Stimulated activated CD8-positive, alpha-beta memory T cell treated with anti-CD3 and anti-CD28 coated beads, Interleukin-2, amount 100 ng/mL, for 1 hour (primary cell): ENCODE measurements at places on chromosomes 2 and 18.

DNA sequence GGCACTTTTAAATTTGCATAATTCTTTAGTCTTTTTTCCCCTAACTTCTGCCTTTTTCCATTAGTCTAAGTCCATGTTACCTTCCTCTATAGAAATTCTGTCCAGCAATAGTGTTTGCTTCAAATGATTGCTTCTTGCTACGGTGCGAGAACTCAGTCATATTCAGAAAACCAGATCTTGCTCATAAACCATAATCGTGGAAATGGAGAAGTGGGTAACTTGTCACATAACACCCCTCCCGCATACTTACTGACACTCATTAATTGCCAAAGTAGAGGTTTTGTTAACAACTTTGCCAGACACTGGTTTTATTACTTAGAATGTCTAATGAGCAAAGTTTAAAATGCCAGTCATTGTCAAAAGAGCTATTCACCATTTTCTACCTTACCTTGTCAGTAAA is 94.3 kb upstream of the TWSG1 start:
- DNase-seq: no peak

GRCh38 chr18:79869591-79870300 is 72.0 kb downstream of the KCNG2 start:
- DNase-seq: no peak

DNA sequence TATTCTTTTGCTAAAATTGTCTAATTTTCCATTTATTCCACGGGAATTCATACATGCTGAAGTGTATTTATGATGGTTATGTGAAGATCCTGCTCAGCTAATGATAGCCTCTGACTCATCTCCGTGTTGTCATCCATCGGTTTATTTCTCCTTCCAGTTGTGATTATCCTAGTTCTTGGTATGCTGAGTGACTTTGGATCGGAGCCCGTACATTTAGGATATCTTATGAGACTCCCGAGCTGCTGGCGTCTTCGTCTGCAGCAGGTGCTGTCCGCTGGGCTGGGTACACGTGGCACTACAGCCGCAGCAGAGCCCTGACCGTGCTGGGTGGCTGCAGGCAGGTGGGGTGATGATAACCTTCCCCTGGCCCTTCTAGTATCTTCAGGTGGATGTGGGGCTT is 40.1 kb upstream of the GALR1 start:
- DNase-seq: no peak

DNA sequence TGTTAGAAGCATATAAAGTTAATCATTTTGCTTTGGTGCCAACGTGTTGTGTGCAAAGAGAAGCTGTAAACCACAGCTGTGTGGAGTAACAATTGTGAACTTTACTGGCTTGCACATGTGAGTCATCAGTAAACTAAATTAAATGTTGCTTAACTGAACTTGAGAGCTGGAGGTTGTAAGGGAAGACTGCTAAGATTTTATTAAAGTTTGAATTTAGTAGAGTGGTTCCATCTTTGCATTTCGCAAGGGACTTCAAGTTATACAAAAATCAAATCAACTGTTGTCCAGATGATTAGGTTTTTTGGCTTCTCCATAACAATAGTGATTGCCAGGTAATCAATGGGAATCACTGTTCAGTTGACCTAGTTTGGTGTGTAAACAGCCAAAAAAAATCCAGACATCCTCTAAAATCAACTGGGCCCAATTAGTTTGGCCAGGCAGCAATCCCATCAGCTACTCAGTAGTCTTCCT is 247.4 kb downstream of the MYO3B start:
- no peak for DNase-seq

- no peak for DNase-seq
These were observed 15.5 kb downstream of the CYP26B1 start for GRCh38 chr2:72131916-72132841.

GRCh38 chr2:235854276-235854675 is 313.9 kb downstream of the GBX2 start:
- no peak for DNase-seq

DNA sequence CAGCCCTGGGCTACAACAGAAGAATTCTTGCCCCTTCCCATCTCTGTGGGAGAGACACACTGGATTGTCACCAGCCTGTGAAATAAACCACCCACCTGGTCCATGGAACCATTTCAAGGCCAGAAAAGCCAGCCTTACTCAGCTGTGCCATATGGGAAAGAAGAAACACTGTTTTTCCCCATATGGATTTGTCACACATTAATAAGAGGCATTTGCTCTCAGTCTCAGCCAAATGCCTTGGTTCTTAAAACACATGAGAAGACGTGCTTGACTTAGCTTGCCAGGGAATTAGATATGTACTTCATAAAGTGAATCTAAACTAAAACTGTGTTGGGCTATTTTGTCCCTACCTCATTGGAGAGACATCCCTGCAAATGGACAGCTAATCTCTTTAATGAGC is 308.6 kb upstream of the TNP1 start:
- no peak for DNase-seq

DNA sequence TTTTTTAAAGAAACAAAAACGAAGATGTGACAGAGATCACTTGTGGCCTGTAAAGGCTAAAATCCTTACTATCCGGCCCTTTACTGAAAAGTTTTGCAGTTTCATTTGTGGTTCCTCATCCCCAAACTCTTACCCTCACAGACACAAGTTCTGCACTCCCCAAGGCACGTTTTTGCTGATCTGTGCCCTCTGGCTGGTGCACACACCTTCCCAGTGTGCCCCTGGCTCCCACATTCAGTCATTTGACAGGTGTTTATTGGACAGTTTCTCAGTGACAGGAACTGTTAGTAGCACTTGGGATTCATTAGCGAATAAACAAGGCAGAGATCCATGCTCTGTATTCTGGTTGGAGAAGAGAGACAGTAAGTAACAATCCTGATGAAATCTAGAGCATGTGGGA is 22.8 kb downstream of the ZAP70 start:
- DNase-seq: no peak

GRCh38 chr2:178450524-178450773 is 526 bp downstream of the PRKRA start:
- no peak for DNase-seq

DNA sequence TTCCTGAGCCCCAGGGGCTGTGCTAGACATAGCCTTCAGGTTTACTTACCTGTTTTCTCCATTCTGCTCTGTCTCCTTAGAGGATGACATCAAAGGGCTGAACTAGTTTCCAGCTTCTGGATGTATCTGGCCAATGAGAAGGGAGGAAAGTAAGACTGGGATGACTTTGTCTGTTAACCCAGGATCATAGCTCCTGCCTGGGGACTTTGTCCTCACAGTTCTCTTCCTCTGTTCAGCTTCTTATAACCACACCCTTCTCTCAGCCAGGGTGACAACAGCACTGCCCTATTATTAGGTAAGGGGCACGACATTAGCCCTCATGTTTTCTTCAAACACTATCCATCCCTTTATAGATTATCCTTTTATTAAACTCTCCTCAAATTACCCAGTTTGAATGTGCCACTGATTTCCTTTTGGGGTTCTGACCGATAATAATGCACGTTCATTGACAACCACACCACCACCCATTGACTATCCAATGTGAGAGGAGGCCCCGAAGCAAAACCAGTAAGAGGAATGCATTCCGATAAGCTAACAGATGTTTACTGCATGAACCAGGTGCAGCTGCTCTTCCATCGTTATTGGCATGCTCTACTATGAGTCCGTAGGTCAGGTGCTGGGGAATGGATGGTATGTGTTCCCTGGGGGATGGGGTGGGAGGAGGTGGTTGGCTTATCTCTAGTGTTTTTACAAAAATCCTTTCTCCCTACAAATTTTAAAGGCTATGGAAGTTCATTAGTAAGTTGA is 23.5 kb downstream of the TSN start:
- no peak for DNase-seq

GRCh38 chr18:54069729-54070128 is 154.7 kb downstream of the MBD2 start:
- no peak for DNase-seq

DNA sequence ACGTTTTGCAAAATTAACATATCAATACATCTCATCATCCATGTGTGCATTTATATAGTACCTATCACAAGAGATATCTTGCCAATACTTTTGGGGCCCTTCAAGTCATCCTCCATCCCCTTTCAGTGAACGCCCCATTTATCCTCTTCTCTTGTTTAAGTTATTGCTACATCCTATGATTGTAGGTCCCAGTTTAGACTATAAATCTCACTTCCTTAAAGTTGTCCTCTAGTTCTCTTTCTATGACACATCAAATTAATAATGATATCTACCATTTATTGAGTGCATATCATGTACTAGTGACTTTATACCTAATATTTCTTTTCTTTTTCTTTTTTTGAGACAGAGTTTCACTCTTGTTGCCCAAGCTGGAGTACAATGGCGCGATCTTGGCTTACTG is 28.8 kb upstream of the FBXO11 start:
- no peak for DNase-seq

DNA sequence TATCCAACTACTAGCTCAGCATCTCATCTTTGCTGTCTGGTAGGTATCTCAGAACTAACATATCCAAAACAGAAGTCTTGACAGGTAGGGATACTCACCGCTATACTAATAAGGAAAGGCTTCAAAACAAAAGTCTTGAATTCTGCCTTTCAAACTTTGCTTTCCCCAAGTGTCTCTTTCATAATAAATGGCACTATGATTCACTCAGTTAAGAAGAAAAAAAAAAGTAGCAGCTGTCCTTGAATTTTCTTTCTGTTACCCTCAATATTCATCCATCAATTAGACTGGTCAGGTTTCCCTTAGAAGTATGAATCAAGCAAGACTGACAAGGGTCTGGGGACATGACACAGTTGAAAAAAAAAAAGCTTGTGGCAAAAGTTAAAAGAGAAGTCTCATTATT is 175.1 kb downstream of the GULP1 start:
- no peak for DNase-seq
